CD8-positive, alpha-beta memory T cell (primary cell): ENCODE measurements at places on chromosomes 3 and 15. TPM values are rescaled to one million over a fixed set of nuclear protein-coding genes. Genes with fewer than 3 reads are reported as not detected.
A peak's percentile ranks its signal among the peaks of the same experiment; 100 is the strongest.

DNA sequence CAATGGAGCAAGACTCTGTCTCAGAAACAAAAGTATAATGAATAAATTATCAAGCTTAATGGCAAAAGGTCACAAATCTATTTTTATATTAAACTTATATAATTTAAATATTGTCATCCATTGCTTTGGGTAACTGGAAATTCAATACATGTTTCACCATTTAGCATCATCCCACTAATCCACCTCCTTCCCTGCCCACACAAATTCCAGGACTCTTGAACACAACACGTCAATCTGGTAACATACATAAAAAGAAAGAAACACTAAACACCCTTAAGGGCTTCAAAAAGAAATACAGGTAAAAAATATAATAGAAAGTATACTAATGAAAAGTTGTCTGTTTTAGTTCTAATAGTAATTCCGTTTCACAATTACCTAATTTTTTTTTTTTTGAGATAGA is 149.4 kb downstream of the STAG1 start:
- DNase-seq, result no peak
- no peak overlapping the region for H3K27ac ChIP-seq
- no peaks in the 10 kb centered on the region for H3K4me1 ChIP-seq
- H3K27me3 ChIP-seq, result no peaks in the 10 kb centered on the region
- no peaks in the 10 kb centered on the region for H3K36me3 ChIP-seq

GRCh38 chr3:182979103-182979673 is 1.1 kb downstream of the DCUN1D1 start:
- H3K4me1 ChIP-seq, result peaks cover 19% of the 10 kb centered on the region
- no peaks in the 10 kb centered on the region for H3K36me3 ChIP-seq
- no peaks in the 10 kb centered on the region for H3K27me3 ChIP-seq

GRCh38 chr3:110062716-110063115 is 725.4 kb upstream of the DPPA4 start:
- H3K36me3 ChIP-seq, result no peaks in the 10 kb centered on the region
- no peak overlapping the region for H3K4me3 ChIP-seq
- H3K4me1 ChIP-seq, result no peaks in the 10 kb centered on the region
- no peaks in the 10 kb centered on the region for H3K27me3 ChIP-seq
- no peak overlapping the region for H3K27ac ChIP-seq

- no peak overlapping the region for H3K27ac ChIP-seq
- no peak overlapping the region for H3K4me3 ChIP-seq
- no peaks in the 10 kb centered on the region for H3K4me1 ChIP-seq
- no peak for DNase-seq
- H3K27me3 ChIP-seq, result no peaks in the 10 kb centered on the region
Measured at GRCh38 chr3:29301332-29302019, 20.6 kb downstream of the RBMS3 start.

DNA sequence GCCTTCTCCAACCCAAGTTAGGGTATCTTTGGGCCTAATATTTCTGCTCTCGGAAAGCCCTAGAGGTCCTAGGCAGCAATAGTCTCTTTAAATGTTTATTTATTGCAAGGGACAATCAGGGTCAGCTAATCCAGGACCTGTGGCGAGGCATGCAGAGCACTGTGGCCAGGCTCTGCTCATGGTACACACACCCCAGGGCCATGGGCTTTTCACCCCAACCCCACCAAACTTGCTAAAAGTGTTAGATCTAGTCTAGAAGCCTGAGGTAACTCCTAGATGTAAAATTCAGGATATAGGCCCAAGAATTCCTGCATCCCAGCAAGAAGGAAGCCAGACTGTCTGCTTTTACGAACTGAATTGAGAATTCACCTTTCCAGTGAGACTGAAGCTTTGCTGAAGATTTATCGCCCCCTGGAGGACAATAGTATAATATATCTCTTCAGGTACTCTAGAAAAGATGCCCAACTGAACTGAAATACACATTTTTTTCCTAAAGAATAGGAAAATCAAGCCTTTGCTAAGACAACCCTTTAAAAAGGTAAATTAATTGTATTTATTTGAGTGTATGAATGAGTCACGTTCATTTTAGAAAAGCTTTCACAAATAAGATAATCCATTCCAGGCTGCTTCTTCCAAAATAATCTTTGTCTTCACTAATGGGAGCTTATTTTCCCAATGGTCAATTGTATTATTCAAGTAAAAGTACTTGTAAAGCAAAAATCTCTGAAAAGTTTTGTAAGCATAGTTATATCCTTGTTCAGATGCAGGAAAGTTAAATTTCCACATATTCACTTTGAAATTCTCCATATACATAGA is 89.8 kb downstream of the LRRC3B start:
- H3K4me1 ChIP-seq, result no peaks in the 10 kb centered on the region
- H3K27ac ChIP-seq, result no peak overlapping the region
- no peaks in the 10 kb centered on the region for H3K27me3 ChIP-seq
- no peak overlapping the region for H3K4me3 ChIP-seq

GRCh38 chr3:162704238-162704637 is 1207.6 kb downstream of the OTOL1 start:
- no peaks in the 10 kb centered on the region for H3K27me3 ChIP-seq
- DNase-seq, result no peak
- H3K27ac ChIP-seq, result no peak overlapping the region
- no peaks in the 10 kb centered on the region for H3K36me3 ChIP-seq

DNA sequence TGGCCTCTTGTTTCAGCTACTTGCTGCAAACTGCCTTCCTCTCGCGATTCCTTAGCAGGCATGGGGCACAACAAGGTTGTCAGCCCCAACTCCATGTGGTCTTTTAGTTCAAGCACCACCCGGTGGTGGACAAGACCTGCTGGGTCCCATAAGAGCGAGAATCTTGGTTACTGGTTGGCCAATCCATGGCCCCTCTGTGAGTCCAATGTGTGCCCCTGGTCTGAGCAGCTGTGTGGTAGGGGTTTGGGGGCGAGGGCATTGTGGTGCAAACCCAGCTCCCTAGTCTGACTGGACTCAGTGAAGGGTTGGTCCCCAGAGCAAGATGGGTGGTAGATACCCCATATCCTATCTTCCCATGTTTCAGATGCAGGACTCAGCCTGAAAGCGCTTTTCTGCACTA is 48.8 kb downstream of the MESD start:
- no peak overlapping the region for H3K4me3 ChIP-seq
- H3K27ac ChIP-seq, result no peak overlapping the region
- peaks cover 8% of the 10 kb centered on the region for H3K36me3 ChIP-seq
- no peaks in the 10 kb centered on the region for H3K27me3 ChIP-seq

DNA sequence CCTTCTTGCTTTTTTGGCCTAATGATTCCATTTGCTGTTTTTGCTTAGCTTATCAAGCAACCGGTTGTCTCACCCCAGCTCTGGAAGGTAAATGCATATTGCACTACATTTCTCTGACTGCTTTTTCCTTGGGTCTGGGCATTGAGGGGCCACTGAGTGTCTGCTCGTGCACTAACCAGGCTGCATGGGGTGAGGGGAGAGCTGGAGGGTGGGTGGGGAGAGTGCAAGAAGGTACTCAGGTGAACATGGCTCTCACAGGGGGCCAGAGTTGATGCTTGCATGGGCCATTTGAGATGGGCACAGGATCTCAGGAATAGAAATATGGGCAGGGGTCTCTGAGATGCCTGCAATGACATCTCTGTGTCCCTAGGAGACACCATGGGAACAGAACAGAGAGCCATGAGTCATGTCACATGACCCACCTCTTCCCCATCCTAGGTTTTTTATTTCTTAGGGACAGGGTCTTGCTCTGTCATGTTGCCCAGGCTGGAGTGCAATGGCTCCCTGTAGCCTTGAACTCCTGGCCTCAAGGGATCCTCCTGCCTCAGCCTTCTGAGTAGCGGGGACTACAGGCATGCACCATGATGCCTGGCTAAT is 6.2 kb downstream of the ALPK3 start:
- H3K36me3 ChIP-seq, result no peaks in the 10 kb centered on the region
- no peaks in the 10 kb centered on the region for H3K27me3 ChIP-seq
- no peak overlapping the region for H3K27ac ChIP-seq
- peaks cover 2% of the 10 kb centered on the region for H3K4me1 ChIP-seq
- H3K4me3 ChIP-seq, result no peak overlapping the region

DNA sequence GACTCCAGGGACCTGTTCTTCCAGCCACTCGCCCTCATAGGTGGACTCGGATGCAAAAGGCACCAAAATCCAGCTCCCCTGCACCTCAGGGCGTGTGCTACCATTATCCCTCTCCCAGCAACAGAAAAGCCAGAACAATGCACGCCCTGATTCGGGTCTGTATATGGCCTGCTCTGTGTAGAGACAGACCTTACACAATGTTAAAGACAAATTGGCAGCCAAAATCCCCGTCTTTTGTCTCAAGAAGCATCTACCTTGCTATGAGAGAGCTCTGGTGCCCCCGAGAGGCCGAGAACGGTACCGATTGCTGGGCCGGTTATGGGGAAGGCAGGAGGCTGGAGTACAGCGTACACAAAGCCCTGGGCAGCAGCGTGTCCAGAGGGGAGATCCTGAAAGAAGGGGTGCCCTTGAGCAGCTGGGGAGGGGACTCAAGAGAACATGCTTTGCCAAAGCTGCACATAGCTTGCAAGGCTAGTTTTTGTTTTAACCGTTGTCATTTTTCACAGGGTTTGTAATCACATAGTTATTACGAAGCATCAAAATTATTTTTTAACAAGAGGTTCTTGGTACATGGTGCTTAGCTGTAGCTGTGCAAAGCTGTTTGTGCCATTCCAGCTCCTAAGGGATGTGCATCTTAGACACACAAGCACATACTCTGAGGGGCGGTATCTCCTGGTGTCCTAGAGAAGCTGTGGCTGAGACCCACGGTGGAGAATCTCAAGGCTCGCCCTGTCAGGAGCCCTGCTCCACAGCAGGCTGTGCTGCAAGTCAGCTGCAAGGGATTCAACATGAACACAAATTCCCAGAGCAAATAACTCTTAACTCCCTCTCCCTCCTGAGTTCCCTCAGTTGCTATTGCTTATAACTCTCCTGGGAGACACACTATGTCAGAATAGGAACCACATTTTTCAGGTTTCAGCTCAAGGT is 461.5 kb upstream of the PPP2R3A start:
- H3K36me3 ChIP-seq, result no peaks in the 10 kb centered on the region
- no peaks in the 10 kb centered on the region for H3K27me3 ChIP-seq
- H3K4me1 ChIP-seq, result no peaks in the 10 kb centered on the region
- DNase-seq, result no peak
- H3K4me3 ChIP-seq, result no peak overlapping the region

DNA sequence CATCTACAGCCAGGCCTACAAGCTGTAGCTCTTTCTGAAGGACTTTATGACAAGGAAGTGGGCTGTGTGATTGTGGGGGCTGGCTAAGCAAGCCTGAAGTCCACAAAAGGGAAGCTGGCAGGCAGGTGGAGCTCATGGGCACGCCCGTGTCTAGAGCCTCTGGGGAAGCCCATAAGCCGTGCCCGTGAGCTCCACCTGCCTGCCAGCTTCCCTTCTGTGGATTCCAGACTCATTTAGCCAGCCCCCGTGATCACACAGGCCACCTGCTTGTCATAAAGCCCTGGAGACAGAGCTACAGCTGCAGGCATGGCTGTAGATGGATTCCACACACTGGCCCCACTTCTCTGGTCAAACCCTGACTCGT is 15.2 kb downstream of the EFCC1 start:
- peak; percentile 51 for DNase-seq
- H3K4me3 ChIP-seq, result peak overlapping the region; percentile 60
- H3K27me3 ChIP-seq, result no peaks in the 10 kb centered on the region
- H3K4me1 ChIP-seq, result peaks cover 40% of the 10 kb centered on the region

DNA sequence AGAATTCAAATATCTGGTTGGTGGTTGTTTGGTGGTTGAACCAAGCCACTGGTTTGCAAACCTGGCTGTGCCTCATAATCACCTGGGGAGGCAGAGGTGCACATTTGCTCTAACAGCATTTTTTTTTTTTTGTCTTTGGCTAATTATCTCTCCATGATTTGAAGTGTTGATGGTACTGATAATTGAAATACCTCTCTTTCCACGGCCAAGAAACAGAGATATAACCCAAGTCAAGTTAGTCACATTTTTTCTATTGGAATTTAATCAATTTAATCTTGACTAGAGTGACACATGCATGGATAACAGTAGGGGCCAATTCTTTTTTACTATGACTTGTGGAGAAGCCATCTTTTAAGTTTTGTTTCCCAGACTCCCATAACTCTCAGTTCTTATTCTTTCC is 37.5 kb upstream of the SUCLG2 start:
- H3K4me1 ChIP-seq, result no peaks in the 10 kb centered on the region
- no peak overlapping the region for H3K27ac ChIP-seq
- no peak overlapping the region for H3K4me3 ChIP-seq
- DNase-seq, result no peak

DNA sequence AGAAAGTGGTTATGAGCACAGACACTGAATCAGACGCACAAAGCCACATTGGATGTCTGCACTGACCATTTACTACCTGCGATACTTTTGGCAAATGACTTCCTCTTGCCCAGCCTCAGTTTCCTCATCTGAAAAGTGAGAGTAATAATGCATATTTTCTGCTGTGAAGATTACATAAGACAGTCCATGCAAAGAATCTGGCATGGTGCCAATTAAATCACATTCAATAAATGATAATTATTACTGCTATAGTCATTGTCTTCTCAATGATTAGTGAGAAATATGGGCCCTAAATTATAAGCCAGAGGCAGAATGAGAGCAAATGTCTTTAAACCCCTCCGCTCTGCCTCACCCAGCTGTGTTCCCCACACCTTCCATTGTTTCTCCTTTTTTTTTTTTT is 16.0 kb upstream of the BCL2L10 start:
- H3K27me3 ChIP-seq, result no peaks in the 10 kb centered on the region
- H3K4me3 ChIP-seq, result no peak overlapping the region
- no peak overlapping the region for H3K27ac ChIP-seq
- H3K36me3 ChIP-seq, result no peaks in the 10 kb centered on the region
- DNase-seq, result no peak

DNA sequence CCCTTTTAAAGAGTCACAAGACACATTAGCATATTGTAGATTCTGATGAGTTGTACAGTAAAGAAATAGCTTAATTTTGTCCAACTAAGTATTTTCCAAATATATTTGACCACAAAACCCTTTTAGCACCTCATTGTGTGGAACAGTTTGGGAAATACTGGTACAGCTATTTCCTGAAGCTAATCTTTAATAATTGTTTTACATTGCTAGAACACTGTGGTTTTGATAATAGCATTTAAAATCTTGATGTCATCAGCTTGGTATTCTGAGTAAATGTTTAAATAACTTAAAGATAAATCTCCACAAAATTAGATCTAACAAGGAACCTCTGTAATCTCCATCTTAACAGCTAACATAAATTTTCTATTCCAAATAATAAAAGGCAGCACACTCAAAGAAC is 140.0 kb upstream of the MLF1 start:
- H3K27me3 ChIP-seq, result no peaks in the 10 kb centered on the region
- no peak overlapping the region for H3K4me3 ChIP-seq
- no peak overlapping the region for H3K27ac ChIP-seq
- DNase-seq, result no peak
- no peaks in the 10 kb centered on the region for H3K36me3 ChIP-seq

- H3K4me3 ChIP-seq, result no peak overlapping the region
- H3K36me3 ChIP-seq, result no peaks in the 10 kb centered on the region
Measured at GRCh38 chr15:58553365-58553918, 121.7 kb downstream of the LIPC start.

- DNase-seq, result no peak
- peaks cover 17% of the 10 kb centered on the region for H3K4me1 ChIP-seq
- H3K27me3 ChIP-seq, result no peaks in the 10 kb centered on the region
- H3K36me3 ChIP-seq, result no peaks in the 10 kb centered on the region
- no peak overlapping the region for H3K4me3 ChIP-seq
Measured at GRCh38 chr3:112777811-112778210, 68.9 kb downstream of the CD200R1L start.

- H3K36me3 ChIP-seq, result no peaks in the 10 kb centered on the region
- no peak overlapping the region for H3K4me3 ChIP-seq
- H3K27ac ChIP-seq, result no peak overlapping the region
- H3K27me3 ChIP-seq, result no peaks in the 10 kb centered on the region
- DNase-seq, result no peak
Measured at GRCh38 chr3:106617276-106617675, 748.5 kb upstream of the CBLB start.

CASR gene
- not detected for total RNA-seq

DNASE1L3 gene
- total RNA-seq, result not detected

IFT57 gene
- 43.0 TPM for total RNA-seq

DUOXA2 gene
- not detected for total RNA-seq

POPDC2 gene
- total RNA-seq, result 3.2 TPM

ASB14 gene
- not detected for total RNA-seq
